ENCODE measurements at places on chromosomes 7 and 10.

GRCh38 chr10:23395017-23395416 lies 43.9 kb upstream of the OTUD1 start:
- DNase-seq, result no peak

- no peak for DNase-seq
Measured at GRCh38 chr7:133904776-133905175, 222.4 kb upstream of the LRGUK start.

DNA sequence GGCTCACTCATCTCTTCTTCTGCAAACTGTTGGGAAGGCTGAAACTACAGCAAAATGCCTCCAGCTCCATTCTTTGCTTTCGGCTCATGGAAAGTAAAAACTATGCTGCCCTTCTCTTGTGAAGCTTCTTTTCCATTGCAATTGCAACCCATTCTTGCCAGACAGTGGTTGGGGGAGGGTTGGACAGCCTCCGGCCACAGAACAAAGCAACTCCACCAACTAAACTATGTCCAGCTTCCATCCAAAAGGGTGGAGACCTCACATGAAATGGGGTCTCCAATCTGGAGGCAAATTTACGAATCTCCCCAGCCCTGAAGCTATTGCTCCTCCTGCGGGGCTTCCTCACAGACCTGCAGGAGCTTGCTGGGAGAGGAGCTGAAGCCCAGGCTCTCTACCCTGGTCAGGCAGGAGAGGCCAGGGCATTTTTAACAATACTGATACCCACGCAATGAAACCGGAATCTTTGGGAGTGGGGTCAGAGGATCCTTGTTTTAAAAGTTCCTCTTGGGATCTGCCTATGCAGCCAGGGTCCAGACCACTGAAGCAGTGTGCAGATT lies 549 bp downstream of the GPNMB start:
- DNase-seq, result no peak

DNA sequence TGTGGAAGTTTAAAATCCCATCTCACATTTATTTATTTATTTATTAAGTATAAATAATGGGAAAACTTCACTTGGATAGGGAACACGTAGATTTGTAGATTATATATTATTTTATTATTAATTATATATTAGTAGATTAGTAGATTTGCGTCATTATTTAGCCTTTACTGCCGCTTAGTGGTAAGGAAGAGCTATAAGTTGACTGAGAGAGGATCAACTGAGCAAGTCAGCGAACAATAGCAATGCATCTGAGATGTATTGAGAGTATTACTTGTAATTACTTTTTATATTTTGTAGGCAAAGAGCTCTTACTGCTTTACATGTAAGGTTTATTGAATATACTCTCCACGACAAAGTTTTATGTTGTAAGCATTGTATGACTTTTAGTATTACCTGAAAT lies 244.5 kb upstream of the ANKRD30A start:
- DNase-seq, result no peak

DNA sequence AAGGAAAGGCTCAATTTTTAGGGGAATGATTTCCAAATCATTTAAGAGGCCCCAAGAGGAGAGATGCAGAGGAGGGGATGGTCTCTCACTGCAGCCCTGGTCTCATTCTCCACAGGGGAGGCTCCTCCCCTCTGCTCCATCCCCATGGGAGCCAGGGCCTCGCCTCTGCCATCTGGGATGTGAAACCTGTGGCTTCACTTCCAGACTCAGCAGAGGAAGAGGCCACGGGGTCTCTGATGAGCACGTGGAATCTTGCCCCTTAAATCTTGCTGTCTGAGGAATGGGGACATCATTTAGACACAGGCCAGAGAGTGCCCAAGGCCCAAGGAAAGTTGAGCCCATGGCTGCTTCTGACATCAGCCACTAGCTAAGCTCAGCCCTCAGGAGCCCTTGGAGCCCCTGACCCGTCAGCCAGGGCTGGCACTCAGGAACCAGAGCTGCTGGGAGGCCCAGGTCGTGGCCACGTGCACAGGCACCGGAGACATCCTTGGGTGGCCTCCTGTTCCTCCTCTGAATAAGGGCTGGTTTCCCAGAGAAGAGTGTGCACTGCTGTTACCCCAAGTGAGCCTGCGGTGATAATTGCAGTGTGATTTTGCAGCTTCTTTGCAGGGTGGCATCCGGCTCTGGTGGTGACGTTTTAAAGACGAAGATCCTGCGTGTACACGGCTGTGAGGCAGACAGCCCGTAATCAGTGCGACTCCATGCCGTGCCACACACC lies 50.5 kb downstream of the VIPR2 start:
- DNase-seq, result no peak

- DNase-seq, result no peak
Measured at GRCh38 chr10:83252596-83252995, 886.7 kb upstream of the GHITM start.

All from activated gamma-delta T cell (primary cell).